Frontal cortex (tissue), 4 donors: ENCODE measurements at places on chromosomes 1 and 21. TPM values are rescaled to one million over a fixed set of nuclear protein-coding genes. Genes with fewer than 3 reads are reported as not detected.

The MAP10 gene
- 9.8 TPM for total RNA-seq

The AQP10 gene
- total RNA-seq: not detected

The ALG14 gene
- total RNA-seq: 3.7 TPM

DNA sequence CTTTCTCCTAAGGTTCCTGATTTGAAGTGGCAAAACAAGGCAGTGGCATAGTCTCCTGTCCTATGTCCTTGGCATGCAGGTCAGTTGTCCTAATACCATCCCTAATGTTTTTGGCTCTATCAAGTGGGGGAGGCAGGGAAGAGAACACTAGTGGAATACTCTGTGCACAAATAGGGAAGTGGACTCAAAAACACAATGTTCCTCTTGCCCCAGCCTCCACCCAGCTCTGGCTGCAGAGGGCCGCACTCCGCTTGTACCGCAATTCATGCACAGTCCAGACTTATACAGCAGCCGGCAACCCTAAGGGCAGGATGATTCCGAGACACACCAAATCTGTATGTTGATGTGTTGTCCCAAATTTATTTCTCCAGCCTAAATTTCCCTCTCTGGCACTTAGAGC, 14.5 kb downstream of the PLEKHO1 start:
- DNase-seq: no peak

The AKR1A1 gene
- 74.6 TPM for total RNA-seq
